ENCODE measurements at places on chromosomes 3 and 15.

DNA sequence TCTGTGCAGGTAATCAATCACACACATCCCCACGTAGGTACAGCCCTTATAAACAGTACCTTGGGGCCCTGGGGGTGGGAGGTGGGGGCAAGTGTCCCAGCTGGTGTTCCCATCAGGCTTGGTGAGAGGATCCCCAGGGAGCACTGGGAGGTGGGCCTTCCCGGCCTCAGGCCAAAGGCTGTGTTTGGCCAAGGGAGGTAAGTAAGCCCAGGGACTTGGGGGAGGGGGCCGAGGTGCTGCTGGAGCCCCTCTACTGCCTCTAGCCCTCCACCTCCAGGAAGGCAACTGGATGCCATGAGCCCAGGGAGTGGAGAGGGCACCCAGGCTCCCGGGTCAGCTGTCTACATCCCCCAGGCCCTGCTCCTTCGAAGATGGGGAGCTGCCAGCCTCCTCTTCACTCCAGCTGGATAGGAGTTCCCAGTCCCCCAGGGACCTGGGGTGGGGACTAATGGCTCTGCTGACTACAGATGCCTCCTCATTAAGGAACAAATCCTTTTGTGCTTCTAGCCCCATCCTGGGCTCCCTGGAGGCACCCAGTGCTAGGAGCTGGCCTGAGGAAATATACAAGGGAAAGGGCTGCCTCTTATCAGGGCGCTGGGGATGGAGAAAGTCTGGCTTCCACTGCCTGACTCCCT, 33.1 kb downstream of the RNU5B-1 start:
- no peak for DNase-seq

GRCh38 chr3:68878322-68878721, 54.0 kb downstream of the TAFA4 start:
- DNase-seq, result no peak

DNA sequence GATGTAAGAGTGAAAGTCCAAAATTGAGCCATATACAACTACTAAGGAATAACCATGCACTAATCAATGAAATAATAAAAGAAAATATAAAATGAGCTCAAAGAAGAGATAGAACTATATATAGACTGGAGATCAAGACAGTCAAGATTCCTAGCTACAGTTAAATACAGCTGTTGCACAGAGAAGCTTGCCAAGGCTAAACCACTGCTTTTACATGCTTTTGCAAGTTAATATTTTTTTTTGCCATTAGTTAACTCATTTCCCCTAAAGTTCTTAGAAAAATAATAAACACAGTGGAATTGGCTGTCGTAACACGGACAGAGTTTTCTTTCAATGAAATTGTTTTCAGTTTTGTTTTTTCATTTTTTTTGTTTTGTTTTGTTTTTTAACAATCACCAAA, 123.0 kb downstream of the VGLL3 start:
- no peak for DNase-seq

- DNase-seq, result no peak
Observed at GRCh38 chr3:178369006-178369405, 167.2 kb upstream of the KCNMB2 start.

All from CD4-positive, alpha-beta T cell treated with Interleukin-1 beta for 1 hour (primary cell).